ENCODE measurements at places on chromosomes 1 and 21. TPM values are rescaled to one million over a fixed set of nuclear protein-coding genes. Genes with fewer than 3 reads are reported as not detected.
A peak's percentile ranks its signal among the peaks of the same experiment; 100 is the strongest.

CCDC30 gene
- 1.8 TPM for total RNA-seq

DNA sequence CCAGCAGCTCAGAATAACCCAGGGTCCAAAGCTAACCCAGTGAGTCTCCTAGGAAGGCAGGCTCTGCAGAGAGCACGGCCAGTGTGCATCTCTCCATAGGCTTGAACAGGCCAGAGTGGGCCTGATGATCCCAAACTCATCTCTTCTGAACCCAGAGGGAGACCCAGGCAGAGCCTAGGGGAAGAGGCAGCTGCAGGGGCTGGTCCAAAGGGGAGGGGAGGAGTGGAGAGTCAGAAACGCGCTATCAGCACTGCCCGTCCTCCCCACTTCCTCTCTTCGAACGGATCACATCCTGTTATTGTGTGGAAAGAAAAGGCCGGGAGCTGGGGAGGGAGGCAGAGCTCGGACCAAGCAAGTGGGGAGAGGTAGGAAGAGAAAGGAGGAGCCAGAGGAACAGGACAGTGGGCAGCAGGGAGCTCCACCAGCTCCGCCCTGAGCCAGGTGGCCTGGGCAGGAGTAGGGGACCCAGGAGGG lies 20.2 kb downstream of the TAL1 start:
- no peaks in the 10 kb centered on the region for H3K36me3 ChIP-seq
- no peak overlapping the region for H3K27ac ChIP-seq
- no peaks in the 10 kb centered on the region for H3K27me3 ChIP-seq
- H3K4me1 ChIP-seq, result no peaks in the 10 kb centered on the region
- DNase-seq, result peak; percentile 47

- peak; percentile 49 for DNase-seq
- peaks cover 27% of the 10 kb centered on the region for H3K4me1 ChIP-seq
- no peaks in the 10 kb centered on the region for H3K27me3 ChIP-seq
- peak overlapping the region; percentile 64 for H3K27ac ChIP-seq
- no peaks in the 10 kb centered on the region for H3K36me3 ChIP-seq
Measured at GRCh38 chr1:59669752-59670312, 144.9 kb upstream of the HOOK1 start.

- peaks cover 11% of the 10 kb centered on the region for H3K4me1 ChIP-seq
- no peak overlapping the region for H3K4me3 ChIP-seq
Measured at GRCh38 chr1:77594366-77595112, 87.9 kb downstream of the ZZZ3 start.

SCCPDH gene
- 82.5 TPM for total RNA-seq

DNA sequence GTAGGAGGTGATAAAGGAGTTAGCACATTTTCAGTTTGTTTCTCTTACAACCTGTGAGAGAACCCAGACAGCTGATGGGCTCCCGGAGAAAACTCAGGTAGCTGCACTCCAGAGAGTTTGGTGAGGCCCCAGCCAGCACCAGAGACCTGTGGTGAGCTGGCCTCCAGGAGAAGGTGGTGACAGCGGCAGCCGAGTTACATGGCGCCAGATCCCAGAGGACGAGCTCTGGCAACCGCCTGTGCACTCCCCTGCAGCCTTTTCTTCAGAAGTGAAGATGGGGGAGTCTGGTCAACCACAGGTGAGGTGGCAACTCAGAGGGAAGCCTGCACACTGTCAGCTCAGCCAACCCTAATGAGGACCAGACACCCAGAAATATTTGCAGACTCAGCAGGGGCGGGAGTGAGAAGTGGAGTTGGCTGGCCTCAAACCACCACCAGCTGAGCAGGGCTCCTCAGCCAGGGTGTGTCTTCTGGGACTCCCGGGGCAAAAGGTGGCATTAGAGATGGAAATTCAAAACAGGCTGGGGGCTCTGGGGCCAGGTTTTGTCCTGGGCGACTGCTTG lies 209.7 kb downstream of the SETD4 start:
- DNase-seq, result no peak
- peaks cover 11% of the 10 kb centered on the region for H3K4me1 ChIP-seq
- H3K4me3 ChIP-seq, result no peak overlapping the region
- H3K27me3 ChIP-seq, result no peaks in the 10 kb centered on the region
- peak overlapping the region; percentile 32 for H3K27ac ChIP-seq

- H3K4me1 ChIP-seq, result no peaks in the 10 kb centered on the region
- no peak overlapping the region for H3K4me3 ChIP-seq
- DNase-seq, result no peak
- H3K36me3 ChIP-seq, result no peaks in the 10 kb centered on the region
Measured at GRCh38 chr1:4485398-4485797, 169.0 kb upstream of the AJAP1 start.

ADCY10 gene
- not detected for total RNA-seq

DNA sequence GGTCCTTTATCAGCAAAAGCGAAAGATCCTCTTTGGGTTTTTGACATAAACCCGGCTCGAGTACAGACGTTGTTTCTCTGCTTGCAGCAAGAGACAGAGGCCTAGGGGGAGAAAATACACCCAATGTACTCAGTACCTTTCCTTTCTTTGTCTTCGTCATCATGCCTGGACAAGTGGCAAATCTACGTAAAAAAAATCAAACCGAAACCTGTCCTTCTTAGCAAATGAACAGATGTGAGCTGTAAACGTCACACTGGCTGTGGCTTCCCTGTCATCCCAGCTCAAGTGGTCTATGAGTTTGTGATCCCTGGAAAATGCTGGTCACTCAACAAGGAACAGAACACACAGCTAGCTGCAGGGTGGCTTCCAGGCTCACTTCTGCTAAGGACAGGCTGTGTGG lies 39.9 kb downstream of the STPG1 start:
- no peaks in the 10 kb centered on the region for H3K36me3 ChIP-seq
- H3K4me1 ChIP-seq, result no peaks in the 10 kb centered on the region
- no peak overlapping the region for H3K4me3 ChIP-seq
- H3K27me3 ChIP-seq, result no peaks in the 10 kb centered on the region
- no peak overlapping the region for H3K27ac ChIP-seq

DNA sequence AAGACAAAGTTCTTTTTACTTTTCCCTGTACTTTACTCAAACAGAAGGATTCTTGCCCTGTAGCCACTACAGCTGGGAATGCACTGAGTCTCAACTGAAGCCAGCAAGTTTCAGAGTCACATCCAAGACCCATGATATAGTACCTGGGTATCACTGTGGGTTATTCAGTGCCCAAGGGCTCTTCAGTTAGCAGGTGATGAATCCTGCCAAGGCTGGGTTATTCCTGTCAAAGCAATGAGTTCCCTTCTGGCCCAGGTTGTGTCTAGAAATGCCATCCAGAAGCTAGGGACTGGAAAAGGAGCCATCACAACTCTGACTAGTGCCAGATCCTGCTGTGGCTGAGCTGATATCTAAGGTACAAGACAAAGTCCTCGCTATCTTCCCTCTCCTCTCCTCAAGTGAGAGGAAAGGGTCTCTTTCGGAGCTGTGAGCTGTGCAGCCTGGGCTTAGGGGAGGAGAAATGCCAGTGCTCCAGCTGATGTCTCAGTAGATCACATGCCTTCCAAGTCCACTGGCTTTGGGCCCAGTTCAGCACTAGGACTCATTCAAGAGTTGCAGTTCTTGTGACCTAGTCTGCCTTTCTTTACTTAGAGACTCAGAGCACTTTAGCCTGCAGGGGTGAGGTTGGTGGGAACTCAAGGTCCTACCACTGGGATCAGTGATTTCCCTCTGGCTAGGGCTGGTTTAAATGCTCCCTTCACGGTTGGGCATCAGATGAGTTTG lies 369.4 kb downstream of the TBX15 start:
- no peaks in the 10 kb centered on the region for H3K27me3 ChIP-seq
- H3K36me3 ChIP-seq, result no peaks in the 10 kb centered on the region
- H3K4me3 ChIP-seq, result no peak overlapping the region
- no peak overlapping the region for H3K27ac ChIP-seq

HCRTR1 gene
- total RNA-seq, result not detected

DNA sequence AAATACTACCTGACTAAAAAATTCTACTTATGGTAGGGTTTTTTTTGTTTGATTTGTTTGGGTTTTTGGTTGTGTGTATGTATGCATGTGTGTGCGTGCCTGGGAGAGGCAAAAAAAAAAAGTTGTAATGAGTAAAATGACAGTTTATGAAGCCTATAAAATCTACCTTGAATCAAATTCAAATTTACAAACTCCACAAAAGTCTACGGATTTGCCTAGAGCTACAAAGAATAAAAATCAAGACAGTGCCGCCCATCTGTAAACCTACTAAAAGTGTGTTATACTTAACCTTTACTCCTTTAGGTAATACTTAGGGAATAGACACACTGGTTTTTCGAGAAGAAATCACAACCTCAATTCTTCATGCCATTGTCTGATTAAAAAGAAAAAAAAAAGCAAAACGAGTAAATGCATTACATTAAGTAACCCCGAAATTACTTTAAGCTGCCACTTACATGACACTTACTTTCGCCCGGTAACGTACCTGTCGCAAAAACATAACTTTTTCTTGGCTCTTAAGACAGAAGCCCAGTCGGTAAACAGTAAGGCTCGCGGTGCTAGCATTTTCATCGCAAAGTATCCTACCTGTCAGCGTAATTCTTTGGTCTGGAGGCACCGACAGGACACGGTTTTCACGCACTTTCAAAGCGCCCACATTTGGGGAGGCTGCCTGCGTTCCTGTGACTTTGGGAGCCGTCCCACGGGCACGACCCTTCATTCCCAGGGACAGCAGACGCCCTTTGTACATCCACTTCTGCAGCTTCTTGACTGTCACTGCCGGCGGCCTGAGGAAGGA lies 951 bp downstream of the SYDE2 start:
- peak overlapping the region; percentile 88 for H3K4me3 ChIP-seq
- no peaks in the 10 kb centered on the region for H3K27me3 ChIP-seq
- peak; percentile 32 for DNase-seq
- peaks cover 17% of the 10 kb centered on the region for H3K4me1 ChIP-seq
- H3K36me3 ChIP-seq, result no peaks in the 10 kb centered on the region
- H3K27ac ChIP-seq, result peak overlapping the region; percentile 93

- H3K27ac ChIP-seq, result no peak overlapping the region
- H3K4me1 ChIP-seq, result no peaks in the 10 kb centered on the region
- DNase-seq, result no peak
- H3K27me3 ChIP-seq, result no peaks in the 10 kb centered on the region
- H3K36me3 ChIP-seq, result no peaks in the 10 kb centered on the region
- no peak overlapping the region for H3K4me3 ChIP-seq
Measured at GRCh38 chr1:53869454-53870117, 20.0 kb downstream of the YIPF1 start.

- DNase-seq, result no peak
- no peak overlapping the region for H3K27ac ChIP-seq
- H3K36me3 ChIP-seq, result peaks cover 23% of the 10 kb centered on the region
Measured at GRCh38 chr21:42539342-42539741, 25.7 kb downstream of the SLC37A1 start.

DNA sequence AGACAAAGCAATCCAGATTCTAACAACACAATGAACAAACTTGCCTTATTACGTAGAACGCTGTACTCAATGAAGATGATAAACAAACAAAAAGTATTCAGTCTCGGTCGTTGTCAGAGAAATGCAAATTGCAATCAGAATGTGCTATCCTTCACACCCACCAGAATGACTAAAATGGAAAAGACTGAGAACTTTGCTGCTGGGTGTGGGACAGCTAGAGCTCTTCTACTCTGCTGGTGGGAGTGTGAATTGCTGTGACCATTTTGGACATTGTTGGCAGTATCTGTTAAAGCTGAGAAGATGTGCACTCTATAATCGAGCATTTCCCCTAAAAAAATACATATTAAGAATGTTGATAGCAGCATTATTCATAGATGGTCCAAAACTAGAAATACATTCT lies 111.4 kb downstream of the PEX14 start:
- H3K4me3 ChIP-seq, result no peak overlapping the region
- H3K36me3 ChIP-seq, result no peaks in the 10 kb centered on the region
- H3K4me1 ChIP-seq, result no peaks in the 10 kb centered on the region
- H3K27ac ChIP-seq, result no peak overlapping the region

HSD11B1 gene
- 8.9 TPM for total RNA-seq

- no peaks in the 10 kb centered on the region for H3K36me3 ChIP-seq
- no peak for DNase-seq
- H3K4me1 ChIP-seq, result no peaks in the 10 kb centered on the region
- H3K4me3 ChIP-seq, result no peak overlapping the region
Measured at GRCh38 chr1:197424380-197424779, 156.3 kb downstream of the CRB1 start.

GRCh38 chr1:212745303-212745702 lies 45.7 kb upstream of the BATF3 start:
- no peaks in the 10 kb centered on the region for H3K4me1 ChIP-seq
- H3K27ac ChIP-seq, result no peak overlapping the region
- no peak overlapping the region for H3K4me3 ChIP-seq
- no peak for DNase-seq
- no peaks in the 10 kb centered on the region for H3K36me3 ChIP-seq
- no peaks in the 10 kb centered on the region for H3K27me3 ChIP-seq

- peaks cover 4% of the 10 kb centered on the region for H3K27me3 ChIP-seq
- no peak overlapping the region for H3K4me3 ChIP-seq
- H3K4me1 ChIP-seq, result no peaks in the 10 kb centered on the region
- no peak for DNase-seq
- no peaks in the 10 kb centered on the region for H3K36me3 ChIP-seq
Measured at GRCh38 chr1:18175051-18175450, 67.5 kb downstream of the IGSF21 start.

DNA sequence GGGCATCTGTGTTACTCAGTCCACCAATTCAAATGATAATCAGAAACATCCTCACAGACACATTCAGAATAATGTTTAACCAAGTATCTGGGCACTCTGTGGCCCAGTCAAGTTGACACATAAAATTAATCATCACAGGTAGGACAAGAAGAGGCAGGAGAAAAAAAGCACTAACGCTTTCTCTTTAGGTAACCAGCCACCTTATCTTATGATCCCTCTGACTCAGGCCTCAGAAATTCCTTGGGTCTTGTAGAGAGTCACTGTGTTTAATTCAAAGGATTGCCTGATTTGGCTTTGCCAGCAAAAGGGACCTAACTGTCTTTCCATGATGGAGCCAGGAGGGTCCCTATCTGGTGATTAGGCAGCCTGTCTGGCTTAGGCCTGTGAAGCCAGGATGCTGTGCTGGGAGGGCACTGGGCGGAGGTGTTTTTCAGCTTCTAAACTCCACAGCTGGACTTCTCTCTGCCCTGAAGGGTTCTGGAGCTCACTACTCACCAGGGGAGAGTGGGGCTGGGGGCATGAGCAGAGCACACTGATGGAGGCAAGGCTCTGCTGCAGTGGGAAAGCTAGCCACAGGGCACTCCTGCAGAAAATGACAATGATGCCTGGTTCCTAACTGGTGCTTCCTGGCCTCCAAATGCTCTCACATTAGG lies 36.4 kb upstream of the STUM start:
- no peak overlapping the region for H3K27ac ChIP-seq
- no peak overlapping the region for H3K4me3 ChIP-seq
- H3K36me3 ChIP-seq, result no peaks in the 10 kb centered on the region

- no peak overlapping the region for H3K27ac ChIP-seq
- H3K36me3 ChIP-seq, result no peaks in the 10 kb centered on the region
- no peak overlapping the region for H3K4me3 ChIP-seq
- DNase-seq, result peak; percentile 28
Measured at GRCh38 chr1:234214129-234214910, 158.9 kb upstream of the COA6 start.
